ENCODE measurements at places on chromosomes 2 and 18.

DNA sequence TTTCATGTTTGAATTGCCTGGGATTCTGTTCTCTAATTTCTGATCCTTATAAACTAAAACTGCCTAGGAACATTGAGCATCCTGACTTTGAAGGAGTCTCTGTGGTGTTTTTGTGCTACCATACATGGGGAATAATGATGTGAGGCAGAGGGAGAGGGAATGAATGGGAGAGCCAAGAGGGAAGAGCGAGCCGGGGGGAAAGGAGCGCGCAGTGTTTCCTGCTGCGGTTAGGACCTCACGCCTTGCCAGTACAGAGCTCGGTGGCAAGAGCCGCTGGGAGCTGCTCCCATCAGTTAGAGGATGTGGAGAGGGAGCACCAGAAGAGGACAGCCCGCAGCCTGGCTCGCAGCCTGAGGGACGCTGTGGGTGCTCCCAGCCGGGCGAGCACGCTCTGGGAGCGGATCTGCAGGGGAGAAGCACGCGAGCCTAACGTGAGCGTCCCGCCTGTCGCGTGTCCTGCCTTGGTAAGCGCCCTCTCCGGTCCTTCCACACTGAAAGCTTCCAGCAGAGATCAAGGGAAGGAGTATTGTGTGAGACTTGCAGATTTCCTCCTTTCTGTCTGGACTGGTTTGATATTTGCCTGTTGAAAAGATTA lies 114.7 kb downstream of the FAM210A start:
- DNase-seq: peak; percentile 23

DNA sequence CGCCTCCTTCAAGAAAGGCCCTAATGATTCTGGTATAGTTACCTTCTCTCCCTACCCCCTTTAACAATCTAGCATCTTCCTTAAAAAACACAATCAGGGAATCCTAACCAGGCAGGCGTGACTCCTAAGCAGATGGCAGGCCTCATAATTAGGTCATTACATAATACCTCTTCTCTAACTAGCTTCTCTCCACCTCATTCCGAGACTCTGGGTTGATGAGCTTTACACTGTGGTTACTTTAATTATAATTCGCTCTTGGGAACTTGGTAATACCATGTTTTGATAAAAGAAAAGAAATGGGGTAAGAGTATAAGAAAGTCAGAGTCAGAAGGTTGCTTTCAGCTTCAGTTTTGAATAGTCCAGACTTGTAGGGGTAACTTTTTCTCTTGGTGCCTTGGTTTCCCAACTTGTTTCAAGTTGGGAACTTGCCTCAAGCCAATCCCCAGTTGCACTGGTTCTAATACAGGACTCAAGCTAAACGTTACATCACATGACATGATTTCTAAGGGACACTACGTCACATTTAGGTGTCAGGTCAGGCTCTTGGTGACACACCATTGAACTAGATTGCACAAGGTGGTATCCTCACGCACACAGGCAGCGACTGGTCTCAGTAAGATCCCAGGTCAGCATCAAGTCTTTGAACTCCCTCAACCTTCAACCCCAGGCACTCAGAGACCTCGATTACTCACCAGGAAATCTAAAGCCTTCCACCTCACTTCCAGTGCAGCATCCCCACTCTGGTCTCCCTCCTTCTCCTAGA lies 59.2 kb downstream of the AAK1 start:
- no peak for DNase-seq

DNA sequence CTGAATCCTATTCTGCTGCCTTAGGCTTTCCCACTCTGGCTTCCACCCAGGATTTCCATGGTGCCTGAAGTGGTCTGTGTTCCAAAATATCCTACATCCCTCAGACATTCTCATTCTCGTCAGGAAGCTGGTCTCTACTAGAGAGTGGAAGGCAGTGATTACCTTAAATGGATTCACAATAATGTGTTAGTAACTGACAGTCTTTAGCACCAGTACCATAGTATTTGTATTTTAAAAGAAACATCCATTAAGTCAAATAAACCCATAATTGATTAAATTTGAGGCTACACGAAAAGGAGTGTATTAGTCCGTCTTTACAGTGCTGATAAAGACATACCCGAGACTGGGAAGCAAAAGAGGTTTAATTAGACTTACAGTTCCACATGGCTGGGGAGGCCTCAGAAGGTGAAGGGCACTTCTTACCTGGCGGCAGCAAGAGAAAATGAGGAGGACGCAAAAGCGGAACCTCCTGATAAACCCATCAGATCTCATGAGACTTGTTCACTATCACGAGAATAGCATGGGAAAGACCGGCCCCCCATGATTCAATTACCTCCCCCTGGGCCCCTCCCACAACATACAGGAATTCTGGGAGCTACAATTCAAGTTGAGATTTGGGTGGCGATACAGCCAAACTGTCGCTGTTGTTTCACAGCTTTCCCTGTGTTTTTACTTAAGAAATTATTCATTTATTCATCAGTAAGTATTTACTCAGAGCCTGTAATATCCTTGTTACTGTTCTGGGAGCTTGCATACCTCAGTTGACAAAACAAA lies 306.5 kb downstream of the STK39 start:
- no peak for DNase-seq

GRCh38 chr2:202491514-202491913 lies 115.4 kb downstream of the BMPR2 start:
- no peak for DNase-seq

GRCh38 chr2:136020831-136021230 lies 35.4 kb upstream of the DARS1 start:
- DNase-seq: no peak

DNA sequence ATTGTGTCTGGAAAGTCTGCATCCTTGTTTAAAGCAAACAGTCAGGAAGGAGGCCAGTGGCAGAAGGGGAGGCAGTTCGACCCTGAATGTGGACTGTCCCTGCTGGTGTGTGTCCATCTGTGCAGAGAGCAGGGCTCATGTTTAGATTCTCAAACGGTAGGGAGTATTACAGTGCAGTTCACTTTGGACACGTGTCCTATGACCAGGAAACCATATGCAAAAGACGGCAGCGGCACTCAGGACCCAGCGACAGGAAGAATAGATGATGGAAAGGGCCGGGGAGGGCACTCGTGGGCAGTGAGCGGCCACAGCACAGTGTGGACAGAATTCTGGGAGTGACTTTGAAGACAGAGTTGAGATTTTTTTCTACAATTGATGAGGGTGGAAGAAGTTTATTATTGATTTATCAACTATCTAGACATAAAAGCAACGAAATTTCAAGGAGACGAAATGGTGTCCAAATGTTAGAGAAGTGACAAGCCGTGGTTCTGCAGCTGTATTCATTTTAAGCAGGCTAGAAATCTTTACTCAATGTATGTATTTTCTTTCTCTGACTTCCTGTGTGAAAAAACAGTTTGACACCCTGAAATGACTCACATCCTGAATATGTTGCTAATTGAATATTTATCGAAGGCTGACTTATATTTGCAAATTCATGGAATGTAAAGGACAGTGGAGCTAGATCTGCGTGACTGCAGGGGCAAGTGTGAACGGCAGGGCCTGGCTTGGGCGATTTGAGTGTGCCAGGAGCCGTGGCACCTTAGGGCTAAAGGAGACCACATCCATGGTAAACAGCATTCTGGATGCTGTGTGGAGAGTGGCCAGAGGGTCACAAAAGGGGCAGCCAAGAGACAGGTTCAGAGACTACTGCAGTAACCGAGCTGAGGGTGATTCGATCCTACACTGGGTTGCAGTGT lies 214.2 kb downstream of the PTGR3 start:
- DNase-seq: peak; percentile 47

GRCh38 chr2:202161151-202161835 lies 77.1 kb downstream of the SUMO1 start:
- DNase-seq: peak; percentile 37

GRCh38 chr2:197599285-197599965 lies 76.0 kb downstream of the RFTN2 start:
- DNase-seq: peak; percentile 72

DNA sequence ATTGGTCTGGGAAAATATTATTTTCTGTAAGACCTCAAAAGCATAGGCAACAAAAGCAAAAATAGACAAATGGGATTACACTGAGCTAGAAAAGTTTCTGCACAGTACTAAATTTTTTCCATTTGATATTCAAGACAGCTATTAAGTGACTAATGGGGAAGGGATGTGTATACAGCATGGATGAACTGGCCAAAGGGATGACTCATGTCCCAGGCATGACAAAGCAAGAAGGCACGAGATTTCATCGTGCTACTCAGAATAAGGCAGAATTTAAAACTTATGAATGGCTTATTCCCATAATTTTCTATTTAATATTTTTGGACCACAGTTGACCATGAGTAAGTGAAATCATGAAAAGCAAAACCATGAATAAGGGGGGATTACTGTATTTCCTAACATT lies 1250.1 kb upstream of the GYPC start:
- DNase-seq: peak; percentile 89

GRCh38 chr2:123532994-123533393 lies 492.1 kb upstream of the CNTNAP5 start:
- no peak for DNase-seq

- no peak for DNase-seq
Measured at GRCh38 chr18:79403723-79404566, 8.2 kb downstream of the NFATC1 start.

DNA sequence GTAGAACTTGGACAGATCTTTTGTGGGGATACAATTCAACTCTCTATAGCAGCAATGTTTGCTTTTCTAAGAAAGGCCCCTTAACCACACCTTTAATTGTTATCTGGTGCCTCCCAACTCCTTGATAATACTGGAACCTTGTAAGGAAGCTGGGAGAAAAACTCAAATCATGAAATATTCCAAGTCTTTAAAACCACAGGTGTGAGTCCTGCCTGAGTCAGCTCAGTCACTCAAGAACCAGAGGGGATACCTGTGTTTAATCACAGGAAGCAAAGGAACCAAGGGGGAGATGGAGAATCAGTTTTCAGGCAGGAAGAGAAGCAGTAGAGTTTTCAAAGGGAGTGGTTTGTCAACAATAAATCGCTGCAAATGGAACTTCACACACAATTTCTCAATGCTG lies 159.9 kb downstream of the LAMA3 start:
- no peak for DNase-seq

DNA sequence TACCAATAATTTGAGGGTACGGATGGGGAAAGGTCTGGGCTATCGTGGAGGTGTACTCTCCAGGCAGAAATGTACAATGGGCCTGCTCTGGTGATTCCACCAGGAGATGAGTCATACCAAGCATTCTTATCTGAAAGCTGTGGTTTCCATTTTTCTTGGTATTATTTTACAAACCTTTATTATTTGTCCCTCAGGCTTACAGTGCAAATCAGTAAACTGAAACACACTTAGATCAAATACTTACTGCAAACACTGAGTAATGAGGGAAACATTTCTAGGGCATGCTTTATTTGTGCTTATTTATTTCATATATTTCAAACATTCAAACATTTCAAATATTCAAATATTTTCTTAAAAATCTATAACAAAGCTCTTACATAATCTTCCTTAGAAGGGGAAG lies 319.8 kb downstream of the RND3 start:
- DNase-seq: peak; percentile 85

DNA sequence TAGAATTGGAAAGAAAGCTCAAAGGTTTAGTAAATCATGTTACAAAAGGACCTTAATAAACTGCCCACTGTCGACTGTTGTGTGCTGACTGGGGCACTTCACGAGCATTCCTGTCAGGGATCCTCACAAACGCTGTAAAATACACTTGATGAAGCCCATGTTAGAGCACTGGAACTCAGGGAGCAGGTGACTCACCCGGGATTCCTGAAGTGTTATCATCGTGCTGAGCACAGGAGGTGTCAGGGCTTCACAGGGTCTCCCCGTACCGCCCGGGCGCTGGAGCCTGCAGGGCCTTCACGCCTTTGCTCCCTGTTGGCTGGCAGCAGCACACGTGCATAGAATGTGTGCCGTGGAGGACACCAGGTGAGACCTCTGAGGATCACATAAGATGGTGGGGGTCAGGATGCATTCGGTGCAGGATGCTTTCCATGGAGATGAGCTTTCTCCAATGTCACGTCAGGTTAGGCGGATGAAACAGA lies 187.3 kb downstream of the SNTG2 start:
- no peak for DNase-seq

DNA sequence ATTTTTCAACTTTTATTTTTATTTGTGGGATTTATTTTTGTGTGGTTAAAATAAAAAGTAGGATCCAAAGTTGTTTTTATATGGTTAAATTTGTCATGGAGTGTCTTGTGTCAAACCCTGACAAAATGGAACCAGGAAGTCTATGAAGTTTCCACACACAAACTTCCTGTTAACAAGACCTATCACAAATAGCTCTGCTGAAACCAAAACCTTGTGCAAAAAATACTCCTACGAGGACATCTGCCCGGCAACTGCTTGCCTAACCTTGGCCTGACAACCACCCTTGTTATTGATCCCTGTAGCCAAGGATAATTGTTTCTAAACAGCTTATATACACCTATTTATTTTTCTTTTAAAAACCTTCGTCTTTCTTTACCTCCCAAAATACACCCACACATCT lies 389.6 kb downstream of the TRIB2 start:
- no peak for DNase-seq

GRCh38 chr2:10285556-10286198 lies 17.0 kb upstream of the HPCAL1 start:
- peak; percentile 19 for DNase-seq

DNA sequence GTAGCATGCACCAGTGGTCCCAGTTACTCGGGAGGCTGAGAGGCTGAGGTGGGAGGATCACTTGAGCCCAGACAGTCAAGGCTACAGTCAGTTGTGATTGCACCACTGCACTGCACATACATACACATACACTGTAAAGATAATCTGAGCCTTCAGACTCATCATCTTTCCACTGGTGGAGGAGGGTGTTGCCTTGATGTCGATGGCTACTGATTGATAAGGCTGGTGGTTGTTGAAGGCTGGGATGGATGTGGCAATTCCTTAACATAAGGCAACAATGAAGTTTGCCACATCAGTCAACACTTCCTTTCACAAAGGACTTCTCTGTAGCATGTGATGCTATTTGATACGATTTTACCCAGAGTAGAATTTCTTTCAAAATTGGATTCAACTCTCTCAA lies 118.8 kb downstream of the IKZF2 start:
- DNase-seq: no peak

DNA sequence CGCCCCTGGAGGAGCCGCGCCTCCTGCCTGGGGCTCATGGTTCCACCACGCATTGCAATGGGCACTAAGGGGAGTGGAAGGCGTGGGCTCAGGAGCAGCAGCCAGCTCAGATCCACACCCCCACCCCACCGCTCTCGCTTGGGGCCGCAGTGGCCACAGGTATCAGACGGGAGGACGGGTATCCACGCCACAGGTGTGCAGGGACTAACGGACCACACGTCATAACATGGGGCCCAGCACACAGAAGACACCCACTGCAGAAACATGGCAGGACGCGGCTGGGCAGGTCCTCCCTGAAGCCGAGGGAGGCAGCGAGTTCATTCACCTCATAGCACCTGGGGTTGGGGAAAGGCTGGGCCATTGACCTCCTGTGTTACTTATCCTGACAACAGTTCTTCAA lies 13.0 kb downstream of the HDAC4 start:
- DNase-seq: no peak

DNA sequence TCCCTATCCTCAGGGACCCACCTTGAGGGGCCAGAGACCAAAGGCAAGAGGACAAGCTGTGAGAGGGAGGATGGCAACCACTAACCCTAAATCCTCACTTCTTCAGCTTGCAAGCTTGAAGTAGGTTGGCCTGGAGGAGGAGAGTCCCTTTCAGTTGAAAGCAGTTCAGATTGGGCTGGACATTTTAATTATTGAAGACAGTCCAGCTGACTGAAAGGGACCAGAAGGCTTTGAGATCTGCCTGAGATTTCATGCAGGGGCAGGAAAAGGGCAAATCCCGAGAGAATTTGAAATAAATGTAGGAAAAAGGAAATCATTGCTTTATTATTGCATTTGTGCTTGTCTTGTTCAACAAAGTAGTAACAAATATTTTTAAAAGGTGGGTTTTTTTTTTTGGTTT lies 118.9 kb upstream of the STON1 start:
- no peak for DNase-seq

Data from iris pigment epithelial cell (primary cell).